Activated CD4-positive, alpha-beta T cell treated with anti-CD3 and anti-CD28 coated beads, Interleukin-2, amount 50 U/mL, for 48 hours (primary cell): ENCODE measurements at places on chromosomes 6 and 20.

DNA sequence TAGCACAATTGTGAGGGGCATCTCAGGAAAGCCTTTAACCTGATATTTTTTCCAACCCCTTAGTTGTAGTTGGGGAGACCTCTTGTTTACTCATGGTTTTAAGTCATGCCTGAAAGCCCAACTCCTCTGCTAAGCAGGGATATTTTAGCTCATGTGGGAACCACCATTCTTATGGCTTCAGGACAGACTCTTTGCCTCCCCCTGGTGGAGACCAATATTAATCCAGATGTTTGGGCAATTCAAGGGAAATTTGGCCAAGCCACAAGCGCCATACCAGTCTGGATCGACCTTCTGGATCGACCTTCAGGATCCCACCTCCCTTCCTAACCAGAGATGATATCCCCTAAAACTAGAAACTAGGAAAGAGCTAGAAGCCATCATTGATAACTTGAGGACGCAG lies 211.2 kb downstream of the C6orf118 start:
- no peak for DNase-seq

GRCh38 chr6:117451671-117452070 lies 25.9 kb upstream of the ROS1 start:
- no peak for DNase-seq

- DNase-seq: no peak
Measured at GRCh38 chr6:15741405-15741804, 78.6 kb upstream of the DTNBP1 start.

GRCh38 chr6:154249499-154250298 lies 106.9 kb downstream of the IPCEF1 start:
- no peak for DNase-seq

- DNase-seq: no peak
Measured at GRCh38 chr6:6368040-6368683, 47.7 kb upstream of the F13A1 start.

GRCh38 chr6:135071541-135071940 lies 16.9 kb upstream of the HBS1L start:
- no peak for DNase-seq

GRCh38 chr6:169905041-169905807 lies 153.8 kb downstream of the ERMARD start:
- DNase-seq: no peak

DNA sequence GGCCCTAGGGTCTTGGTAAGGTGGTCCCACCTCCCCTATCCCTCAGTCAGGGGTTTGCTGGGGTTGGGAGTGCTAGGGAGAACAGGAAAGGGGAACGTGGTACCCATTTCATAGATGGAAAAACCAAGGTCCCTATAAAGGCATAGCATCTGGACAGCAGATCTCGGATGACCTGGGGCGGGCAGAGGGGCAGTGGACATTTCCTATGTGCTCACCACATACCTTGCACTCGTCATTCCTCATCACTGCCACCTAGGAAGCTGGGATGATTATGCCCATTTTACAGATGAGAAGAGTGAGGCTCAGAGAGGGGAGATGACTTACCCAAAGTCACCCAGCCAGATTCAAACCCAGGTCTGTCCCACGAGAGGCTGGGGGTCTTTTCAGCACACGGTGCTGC lies 12.1 kb downstream of the MYLK2 start:
- DNase-seq: no peak

GRCh38 chr6:124822204-124822613 lies 140.0 kb upstream of the RNF217 start:
- DNase-seq: no peak

DNA sequence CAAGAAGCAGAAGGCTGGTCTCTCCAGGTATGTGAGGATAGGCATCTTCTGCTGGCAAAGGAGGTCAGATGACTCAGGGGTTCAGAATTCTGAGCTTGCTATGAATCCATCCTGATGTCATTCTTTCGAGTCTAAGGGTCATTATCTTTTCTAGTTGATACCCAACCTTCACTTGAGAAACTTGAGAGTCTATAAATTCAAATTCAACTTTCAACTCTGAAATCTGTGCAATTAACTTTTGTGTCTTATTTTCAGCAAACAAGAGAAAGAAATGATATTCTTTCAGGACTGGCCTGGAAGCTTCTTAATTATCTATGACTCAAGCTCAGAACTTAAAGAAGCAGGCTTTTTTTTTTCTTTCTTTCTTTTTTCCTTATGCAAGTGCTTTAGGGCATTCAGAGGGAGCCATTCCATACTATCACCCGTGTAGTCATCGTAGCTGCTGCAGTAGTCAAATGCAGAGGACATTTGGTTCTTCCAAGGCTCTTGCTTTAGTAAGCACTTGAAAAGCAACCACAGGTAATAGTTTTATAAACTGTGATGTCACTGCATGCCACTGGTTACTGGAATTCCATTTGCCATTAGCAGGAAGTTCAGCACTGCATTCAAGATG lies 93.0 kb downstream of the ADTRP start:
- DNase-seq: no peak

- DNase-seq: no peak
Measured at GRCh38 chr20:19254956-19255355, 42.5 kb downstream of the SLC24A3 start.

- no peak for DNase-seq
Measured at GRCh38 chr6:138218449-138218848, at the start of gene PBOV1. Gene PBOV1, minus strand, starts transcription at chr6:138218491. Its CDS starts 96 bp downstream, at chr6:138218395.

- no peak for DNase-seq
Measured at GRCh38 chr6:46263707-46264086, 92.9 kb upstream of the ENPP5 start.

- DNase-seq: no peak
Measured at GRCh38 chr20:57502336-57502700, 22.6 kb downstream of the CTCFL start.

- peak; percentile 26 for DNase-seq
Measured at GRCh38 chr20:5531318-5532081, 214.7 kb upstream of the PROKR2 start.

GRCh38 chr6:33292996-33293682 lies 3.7 kb downstream of the PFDN6 start:
- no peak for DNase-seq

GRCh38 chr20:53130795-53131194 lies 158.6 kb downstream of the TSHZ2 start:
- no peak for DNase-seq

DNA sequence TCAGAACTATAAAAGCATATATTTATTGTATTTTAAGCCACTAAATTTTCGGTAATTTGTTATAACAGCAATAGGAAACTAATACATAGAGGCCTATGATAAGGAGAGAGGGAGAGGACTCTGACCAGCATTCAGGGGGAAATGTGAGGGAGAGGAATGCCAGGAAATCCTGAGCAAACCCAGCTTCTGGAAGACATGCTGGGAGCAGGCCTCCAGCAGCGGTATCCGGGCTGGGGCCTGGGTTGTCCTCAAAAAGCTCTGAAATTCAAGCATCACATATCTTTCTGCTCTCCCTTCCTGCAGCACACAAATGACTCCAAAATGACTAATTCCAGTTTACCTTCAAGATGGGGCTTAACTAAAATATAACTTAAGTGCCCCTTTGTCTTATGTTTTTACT lies 33.4 kb upstream of the RIMS1 start:
- DNase-seq: no peak

- no peak for DNase-seq
Measured at GRCh38 chr6:100175814-100176310, 181.8 kb upstream of the MCHR2 start.

- no peak for DNase-seq
Measured at GRCh38 chr20:18577942-18578341, 9.9 kb upstream of the DTD1 start.

- DNase-seq: no peak
Measured at GRCh38 chr6:42159431-42160024, 13.6 kb upstream of the GUCA1A start.

GRCh38 chr6:139834232-139834631 lies 459.8 kb upstream of the CITED2 start:
- DNase-seq: no peak

DNA sequence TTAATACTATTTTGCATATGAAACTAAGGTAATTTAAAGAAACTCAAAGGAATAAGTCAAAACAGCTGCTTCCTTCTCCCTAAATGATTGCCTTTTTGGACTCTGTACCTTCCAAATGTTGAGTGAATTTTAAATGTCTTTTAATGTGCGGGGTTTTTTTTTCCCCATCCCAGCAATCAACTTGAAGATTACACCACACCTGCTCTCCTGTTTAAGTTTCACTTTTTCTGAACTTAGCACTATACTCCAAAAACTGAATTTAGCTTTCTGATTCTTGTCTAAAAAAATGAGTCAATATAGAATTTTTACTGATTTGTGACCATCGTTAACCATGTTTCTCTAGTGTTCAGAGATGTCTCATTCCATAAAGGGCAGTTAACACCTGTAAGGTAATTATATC lies 220.8 kb upstream of the THEMIS start:
- no peak for DNase-seq
